ENCODE measurements at places on chromosomes 16 and 17.

- DNase-seq = no peak
Measured at GRCh38 chr16:86959091-86959651, 358.0 kb downstream of the C16orf95 start.

DNA sequence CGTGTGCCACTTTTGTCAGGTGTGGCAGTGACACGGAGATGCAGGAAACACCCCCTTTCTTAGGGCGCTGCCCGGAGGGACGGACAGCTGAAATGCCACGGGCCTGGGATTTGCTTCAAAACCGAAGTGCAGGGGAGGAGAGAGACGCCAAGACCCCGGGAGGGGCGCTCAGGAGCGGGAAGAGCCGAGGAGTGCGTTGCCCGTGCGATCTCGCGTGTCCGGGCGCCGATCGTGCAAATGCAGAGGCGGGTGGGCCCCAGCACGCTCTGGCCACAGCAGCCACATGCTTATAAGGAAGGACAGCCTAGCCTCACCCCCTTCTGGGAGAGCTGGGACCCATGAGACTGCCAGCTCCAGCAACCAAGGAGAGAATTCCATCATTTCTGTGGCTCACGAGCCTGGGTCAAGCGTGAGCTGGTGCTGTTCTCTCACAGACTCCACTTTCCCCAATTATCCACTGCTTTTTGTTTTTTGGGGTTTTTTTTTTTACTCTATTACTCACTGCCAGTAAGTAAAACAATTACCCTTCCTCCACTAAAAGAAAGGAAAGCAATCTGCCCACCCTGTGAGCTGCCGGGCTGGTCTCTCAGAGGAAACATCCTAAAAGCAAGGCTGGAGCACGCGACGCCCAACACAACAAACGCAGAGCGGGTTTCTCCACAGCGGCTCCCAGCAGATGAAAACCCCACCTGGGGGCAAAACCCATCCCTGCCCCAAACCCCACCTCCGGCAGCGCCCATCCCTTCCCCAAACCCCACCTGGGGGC, 27.2 kb upstream of the C16orf95 start:
- DNase-seq = no peak

DNA sequence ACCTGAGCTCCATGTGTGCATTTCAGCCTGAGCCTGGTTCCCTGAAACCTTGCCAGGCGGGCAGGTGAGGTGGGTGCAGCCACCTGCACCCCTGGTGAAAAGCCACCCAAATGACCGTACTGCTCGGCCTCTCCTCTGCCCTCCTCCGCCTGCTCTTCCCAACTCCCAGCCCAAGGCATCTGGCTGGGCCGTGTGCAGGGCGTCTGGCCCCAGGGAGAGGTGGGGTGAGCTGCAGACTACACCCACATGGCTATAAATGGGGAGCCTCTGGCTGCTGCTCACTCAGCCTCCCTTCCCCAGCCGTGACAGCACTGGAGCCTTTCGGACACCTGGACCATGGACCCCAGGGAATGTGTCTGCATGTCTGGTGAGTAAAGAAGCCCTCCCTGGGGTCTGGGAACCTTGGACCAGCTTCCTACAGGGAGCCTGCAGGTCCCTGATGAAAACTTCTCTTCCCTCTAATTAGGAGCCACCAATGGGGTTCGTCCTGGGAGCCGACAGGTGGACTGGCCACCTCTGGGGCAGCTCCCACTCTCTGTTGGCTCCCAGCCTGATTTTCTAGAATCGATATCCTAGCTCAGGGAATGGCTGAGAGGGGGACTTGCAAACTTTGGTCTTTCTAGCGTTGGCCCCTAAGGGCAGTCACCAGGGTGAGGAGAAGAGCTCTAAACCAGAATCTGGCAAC, at the start of gene MT4:
MT4 (plus strand) TSS at position 281 of the 685 bp plus-strand sequence; CDS start at position 337, 56 bp downstream.
- no peak for DNase-seq

DNA sequence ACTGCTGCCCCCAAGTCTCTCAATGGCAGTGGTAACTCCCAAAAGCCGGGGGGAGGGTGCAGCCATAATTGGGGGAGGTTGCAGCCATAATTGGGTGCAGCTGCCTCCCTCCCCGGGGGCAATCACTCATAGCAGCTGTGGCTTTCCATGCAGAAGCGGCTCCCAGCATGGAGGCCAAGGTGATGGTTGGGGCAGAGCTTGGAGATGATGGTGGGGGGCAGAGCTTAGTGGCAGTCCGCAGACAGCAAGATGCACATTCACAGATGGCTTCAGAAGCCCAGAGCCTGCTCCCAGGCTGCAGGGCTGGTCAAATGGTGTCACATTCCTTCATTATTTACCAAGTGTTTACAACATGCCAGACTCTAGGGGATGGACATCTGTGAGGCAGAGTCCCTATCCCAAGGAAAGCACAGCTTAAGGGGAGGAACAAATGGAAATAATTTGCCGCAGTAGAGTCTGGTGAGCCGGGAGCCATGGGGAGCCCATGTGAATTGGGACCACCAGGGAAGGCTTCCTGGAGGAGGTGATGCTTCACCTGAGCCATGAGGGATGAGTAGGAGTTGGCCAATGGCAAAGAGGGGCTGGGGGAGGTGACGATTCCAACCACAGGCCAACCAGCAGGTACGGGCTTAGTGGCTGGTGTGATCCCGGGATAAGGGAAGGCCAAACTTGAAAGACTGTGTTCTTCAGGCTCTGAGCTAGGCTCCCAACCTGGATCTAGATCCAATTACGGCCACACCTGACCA, 8.1 kb downstream of the DOC2B start:
- no peak for DNase-seq

- DNase-seq = no peak
Measured at GRCh38 chr16:65226077-65226476, 104.2 kb upstream of the CDH11 start.

GRCh38 chr17:51144266-51145022, 8.9 kb upstream of the NME1 start:
- DNase-seq = no peak

DNA sequence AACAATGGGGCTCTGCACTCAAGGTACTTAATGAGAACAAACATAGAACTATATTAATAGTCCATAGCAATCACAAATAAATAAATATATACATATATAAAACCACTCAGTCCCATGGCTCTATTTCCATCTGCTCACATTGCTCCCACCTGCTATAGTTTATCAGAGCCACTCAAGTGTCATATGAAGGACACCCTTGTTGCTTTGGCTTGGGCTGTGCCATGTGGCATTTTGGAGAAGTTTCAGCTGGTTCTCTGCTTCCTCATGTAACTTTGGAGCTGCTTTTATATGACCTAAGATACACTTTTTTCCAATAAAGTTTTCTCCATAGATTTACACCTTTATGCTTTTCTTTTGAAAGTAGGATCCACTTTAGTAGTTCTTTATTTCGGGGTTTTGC, 126.4 kb downstream of the KCNJ2 start:
- DNase-seq = no peak

GRCh38 chr17:81481073-81481799, 31.4 kb downstream of the ACTG1 start:
- DNase-seq = peak; percentile 97

DNA sequence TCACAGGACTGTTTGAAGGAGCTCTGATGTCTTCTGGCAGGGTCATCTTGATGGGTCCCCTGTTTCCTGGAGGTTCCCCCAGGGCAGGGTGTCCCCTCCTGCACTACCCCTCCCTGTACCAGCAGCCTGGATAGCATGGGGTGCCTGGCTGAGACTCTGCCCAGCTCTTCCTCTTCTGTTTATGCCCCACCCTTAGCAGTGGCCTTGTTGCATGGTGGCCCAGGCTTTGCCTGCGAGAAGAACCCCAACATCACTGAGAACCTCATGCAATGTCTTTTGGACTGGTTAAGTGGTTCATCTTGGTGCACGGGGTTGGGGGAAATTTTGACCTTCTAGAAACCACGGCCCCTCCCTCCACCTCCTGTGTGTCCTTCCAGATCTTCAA, 121.8 kb downstream of the IRX3 start:
- no peak for DNase-seq

GRCh38 chr17:81986606-81987005, 9.2 kb downstream of the ASPSCR1 start:
- no peak for DNase-seq

- DNase-seq = no peak
Measured at GRCh38 chr17:71110326-71110725, 941.0 kb downstream of the KCNJ2 start.

- peak; percentile 28 for DNase-seq
Measured at GRCh38 chr17:50274142-50274896, at the start of gene TMEM92. Gene TMEM92, plus strand, starts transcription at chr17:50274466. Its CDS starts 36 bp downstream, at chr17:50274502.

- DNase-seq = no peak
Measured at GRCh38 chr16:9286930-9287329, 195.5 kb downstream of the HAPSTR1 start.

All from AG08396 (cell line).